ENCODE measurements at places on chromosomes 13 and 19. TPM values are rescaled to one million over a fixed set of nuclear protein-coding genes. Genes with fewer than 3 reads are reported as not detected.

DNA sequence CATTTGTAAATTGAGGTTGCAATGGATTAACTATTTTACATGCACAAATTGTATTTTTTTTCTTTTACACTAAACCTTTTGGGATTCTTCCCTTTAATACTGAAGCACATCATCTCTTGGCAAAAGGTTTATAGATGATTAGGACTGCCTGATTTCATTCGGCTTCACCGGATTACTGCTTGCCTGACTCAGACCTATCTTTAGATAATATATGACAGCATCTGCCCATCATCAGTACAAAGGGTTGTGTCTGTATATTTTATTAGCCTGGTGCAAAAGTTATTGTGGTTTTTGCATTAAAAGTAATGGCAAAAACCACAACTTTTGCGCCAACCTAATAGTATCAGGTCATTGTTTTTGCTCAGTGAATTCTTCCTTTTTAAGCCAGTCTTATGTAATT is 316.2 kb upstream of the HTR2A start:
- no peak for DNase-seq

DNA sequence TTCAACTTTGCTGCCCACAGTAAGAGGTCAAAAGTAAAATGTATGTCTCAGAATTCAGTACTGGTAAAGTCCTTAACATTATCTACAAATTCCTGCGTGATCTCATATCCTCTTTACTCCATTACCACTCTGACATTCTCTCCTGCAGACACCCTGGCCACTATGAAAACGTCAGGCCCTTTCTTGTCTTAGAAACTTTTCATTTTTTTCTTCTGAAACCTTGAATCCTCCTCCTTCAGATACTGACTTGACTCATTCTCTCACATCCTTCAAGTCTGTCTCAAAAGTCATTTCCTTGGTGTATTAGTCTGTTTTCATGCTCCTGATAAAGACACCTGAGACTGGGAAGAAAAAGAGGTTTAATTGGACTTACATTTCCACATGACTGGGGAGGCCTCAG is 262.3 kb downstream of the POU4F1 start:
- DNase-seq: no peak

Gene FXYD3
- polyA plus RNA-seq: not detected

DNA sequence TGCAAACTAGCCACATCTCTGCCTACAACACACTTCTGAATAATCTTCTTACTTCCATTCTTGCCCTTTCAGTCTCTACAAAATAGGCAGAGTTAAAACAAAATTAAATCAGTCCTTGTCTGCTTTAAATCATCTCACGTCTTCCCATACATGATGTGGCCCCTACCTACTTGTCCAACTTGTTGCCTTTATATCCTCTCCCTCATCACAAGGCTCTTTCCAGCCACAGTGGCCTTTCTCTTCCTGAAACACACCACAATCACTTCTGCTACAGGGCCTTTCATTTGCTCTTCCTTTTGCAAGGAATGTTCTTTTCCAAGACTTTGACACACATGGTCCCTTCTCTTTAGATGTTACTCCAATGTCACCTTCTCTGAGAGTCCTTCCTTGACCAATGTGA is 1.7 kb downstream of the RBM26 start:
- DNase-seq: no peak

- no peak for DNase-seq
These were observed 6.3 kb downstream of the SYT3 start for GRCh38 chr19:50633359-50633758.

DNA sequence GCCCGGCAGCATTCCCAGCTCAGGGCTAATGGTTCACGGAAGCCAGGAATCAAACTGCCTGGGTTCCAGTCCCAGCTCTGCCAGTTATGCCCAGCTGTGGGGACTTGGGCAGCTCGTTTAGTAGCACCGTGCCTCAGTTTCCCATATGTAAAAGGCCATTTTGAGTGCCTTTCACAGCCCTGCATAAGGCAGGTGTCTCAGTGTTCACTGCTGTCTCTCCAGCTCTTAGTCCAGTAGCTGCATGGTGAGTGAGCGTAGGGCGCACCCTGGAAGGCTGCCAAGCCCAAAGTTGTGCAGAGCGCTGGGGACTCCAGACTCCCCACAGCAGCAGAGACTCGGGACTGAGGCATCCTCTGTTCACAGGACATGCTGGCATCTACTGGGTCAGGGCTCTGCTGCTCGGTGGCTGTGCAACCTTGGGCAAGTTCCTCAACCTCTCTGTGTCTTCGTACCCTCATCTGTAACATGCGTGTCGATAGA is 5.5 kb downstream of the RPL28 start:
- DNase-seq: no peak

DNA sequence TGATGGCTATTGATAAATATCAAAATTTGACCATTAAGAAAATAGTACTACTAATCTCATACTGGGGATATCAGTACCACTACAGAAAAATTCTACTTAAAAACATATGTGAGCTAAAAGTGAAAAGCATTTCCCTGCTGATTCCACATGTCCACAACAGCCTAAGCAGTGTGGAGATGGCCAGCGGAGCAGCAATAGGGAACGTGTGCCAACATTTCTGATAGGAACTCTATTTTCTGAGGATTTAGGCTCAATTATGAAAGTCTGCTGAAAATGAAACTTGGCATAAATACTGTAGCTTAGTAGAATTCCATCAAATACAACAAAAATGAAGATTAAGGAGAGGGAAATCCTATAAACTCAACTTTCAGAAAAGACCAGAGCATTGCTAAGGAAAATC is 311.6 kb downstream of the ENOX1 start:
- peak; percentile 72 for DNase-seq

Gene PGLYRP2
- polyA plus RNA-seq: not detected

- DNase-seq: no peak
These were observed 41.2 kb downstream of the STK24 start for GRCh38 chr13:98535501-98536354.

Gene ZNF730
- polyA plus RNA-seq: 2.7 TPM

DNA sequence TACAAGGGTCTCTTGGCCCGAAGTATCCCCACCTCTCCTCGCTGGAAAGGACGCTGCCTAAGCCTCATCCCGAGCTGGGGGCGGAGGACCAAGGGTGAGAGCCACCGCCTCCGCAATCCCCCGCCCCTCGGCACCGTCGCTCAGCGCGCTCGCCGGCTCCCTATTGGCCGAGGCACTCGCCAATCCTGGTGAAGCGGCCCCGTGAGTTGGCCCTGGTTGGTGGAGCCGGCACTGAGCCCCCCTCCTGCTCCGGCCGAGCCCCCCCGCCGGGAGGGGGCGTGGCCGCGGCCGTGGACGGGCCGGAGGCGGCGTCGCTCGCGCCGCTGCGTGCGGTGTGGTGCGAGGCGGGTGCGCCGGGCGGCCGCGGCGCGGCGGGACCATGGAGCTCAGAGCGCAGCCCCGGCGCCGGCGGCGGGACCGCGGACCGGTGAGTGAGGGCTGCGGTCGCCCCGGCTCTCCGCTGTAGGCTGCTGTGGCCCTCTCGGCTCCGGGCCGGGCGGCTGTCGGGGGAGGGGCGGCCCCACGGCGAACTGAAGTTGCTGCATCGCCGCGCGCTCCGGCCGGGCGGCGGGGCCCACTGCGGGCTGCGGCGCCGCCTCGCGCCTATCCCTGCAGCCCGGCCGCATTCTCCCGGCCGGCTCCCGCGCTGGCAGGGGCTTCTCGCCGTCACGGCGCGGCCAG is at the start of gene WASF3:
WASF3 (plus strand) TSS at position 291 of the 681 bp plus-strand sequence. CDS start 84,588 bp downstream, outside the sequence.
- peak; percentile 94 for DNase-seq

DNA sequence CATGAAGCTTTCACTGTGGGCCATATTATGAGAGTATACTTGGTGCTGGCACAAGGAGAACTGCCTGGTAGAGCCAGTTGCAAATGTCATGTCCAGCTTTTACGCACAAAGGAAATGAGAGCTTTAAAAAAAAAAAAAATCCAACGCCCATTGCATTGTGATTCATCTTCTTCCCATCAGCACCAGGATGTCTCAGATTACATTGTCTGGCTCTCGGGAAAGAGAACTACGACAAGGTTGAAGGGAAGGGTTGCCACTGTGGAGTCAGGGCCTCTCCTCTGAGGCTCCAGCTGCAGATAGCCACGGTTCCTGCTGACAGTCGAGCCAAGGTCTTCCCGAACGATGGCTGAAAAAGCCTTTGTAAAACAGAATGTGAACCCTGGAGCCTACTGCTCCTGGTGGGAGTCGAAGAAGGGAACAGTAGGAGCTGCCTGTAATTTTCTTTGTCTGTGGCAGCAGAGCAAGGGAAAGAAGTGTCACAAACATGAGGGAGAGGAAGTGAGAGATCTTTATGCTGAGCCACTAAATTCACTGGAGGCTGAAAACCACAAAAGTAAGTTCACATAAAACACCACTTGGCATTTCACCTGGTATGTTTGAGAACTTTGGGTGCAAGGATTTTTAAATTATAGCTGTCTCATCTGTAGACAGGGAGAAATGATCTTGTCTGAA is 704.7 kb downstream of the DIAPH3 start:
- no peak for DNase-seq

DNA sequence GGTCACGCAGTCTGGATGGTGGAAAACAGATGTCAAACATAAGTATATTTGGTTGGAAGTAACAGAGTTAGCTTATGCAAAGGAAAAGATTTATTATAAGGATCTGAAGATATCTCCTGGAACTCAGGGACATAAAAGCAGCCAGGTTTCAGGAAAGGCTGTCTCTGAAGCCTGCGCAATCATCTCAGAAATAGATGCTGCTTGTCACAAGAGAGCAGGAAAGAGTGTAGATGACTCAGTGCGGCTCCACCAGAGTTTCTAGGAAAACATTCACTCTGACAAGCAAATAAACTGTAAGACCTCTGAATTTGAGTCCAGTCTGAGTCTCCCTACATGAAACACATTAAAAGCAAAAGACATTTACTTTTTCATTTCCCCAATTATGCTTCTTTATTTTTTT is 220.4 kb upstream of the HTR2A start:
- DNase-seq: peak; percentile 19

GRCh38 chr13:23986619-23987018 is 89.3 kb upstream of the C1QTNF9B start:
- DNase-seq: peak; percentile 81

Gene ZNF296
- polyA plus RNA-seq: 0.52 TPM

GRCh38 chr13:50171590-50172282 is 156.5 kb downstream of the KCNRG start:
- no peak for DNase-seq

Gene GPR180
- 6.6 TPM for polyA plus RNA-seq

DNA sequence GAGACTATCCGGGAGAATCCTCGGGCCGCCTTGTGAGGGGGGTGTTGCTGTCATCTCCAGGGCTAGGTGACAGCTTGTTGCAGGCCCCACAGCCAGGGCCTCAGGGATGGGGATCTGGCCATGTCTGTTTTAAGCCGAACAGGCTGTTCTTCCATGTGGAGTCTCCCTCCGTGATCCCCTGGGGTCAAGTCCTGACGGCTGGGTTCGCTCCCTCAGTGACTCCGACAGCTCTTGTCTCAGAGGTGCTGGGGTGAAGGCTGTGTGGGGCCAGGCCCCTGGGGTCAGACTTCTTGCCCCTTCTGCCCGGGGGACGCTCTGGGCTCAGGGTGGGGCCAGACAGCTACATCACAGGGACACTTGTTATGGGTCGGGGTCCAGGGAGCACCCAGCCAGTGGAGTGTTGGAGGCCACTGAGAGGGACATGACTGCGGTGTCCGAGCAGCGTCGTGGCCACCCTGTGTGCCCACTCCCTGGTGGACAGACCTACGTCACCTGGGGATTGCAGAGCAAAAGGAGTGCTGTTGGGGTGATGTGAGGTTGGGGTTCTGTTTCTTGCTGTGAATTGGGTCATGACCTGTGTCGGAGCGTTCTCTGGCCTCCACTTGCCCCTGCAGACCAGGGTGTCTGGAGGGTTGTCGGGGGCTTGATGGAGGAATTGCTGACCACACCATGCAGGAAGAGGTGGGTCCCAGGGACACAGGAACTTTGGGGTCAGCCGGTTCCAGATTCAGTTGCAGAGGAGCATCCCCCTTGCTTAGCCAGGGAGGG is 21.5 kb downstream of the EPN1 start:
- no peak for DNase-seq

Gene WDR87
- polyA plus RNA-seq: 0.05 TPM

Gene OR7C1
- 0.15 TPM for polyA plus RNA-seq

- peak; percentile 13 for DNase-seq
These were observed 264.5 kb upstream of the TSHZ3 start for GRCh38 chr19:31613683-31614219.

GRCh38 chr13:46303742-46304385 is 83.2 kb downstream of the RUBCNL start:
- no peak for DNase-seq
